ENCODE measurements at places on chromosomes 16 and 17.

DNA sequence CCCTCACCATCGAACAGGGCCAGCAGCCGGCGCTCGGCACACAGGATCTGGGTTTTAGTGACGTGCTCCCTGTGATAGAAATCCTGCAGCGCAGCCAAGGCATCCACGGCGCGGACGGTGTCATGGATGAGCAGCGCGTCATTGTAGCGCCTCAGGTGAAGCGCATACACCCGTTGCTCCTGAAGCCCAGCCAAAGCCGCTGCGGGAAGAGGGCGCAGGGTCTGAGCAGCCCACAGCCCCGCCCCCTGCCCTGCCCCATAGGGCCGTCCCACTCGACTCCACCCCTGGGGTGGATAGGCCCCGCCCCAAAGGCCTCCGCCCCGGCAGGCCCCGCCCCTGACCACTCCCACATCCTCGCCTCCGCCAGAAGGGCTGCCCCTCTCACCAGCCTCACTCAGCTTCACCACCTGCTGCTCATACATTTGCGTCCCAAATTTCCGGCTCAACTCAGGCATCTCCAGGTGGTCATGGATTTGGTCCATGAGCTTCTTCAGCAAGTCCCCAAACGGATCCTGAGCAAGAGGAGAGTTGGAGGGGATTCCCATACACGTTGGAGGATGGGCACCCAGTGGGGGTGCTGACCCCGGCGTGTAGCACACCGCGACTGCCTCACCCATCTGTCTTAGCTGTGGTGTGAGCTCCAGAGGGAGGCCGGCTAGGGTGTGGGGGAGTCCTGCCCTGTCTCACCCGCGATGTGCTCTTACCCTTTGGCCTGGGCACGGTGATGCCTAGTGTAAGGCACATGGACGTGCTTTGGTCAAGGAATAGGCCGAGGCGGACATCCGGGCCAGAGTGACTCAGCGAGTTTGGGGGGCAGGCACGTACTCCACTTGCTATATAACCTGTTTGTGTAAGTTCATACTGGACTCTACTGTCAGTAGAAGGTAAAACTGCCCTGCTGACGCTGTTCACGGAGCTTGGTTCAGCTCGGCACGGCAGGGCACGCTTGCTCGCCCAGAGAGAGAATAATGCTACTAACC is 4.6 kb downstream of the DHX58 start:
- peaks cover 2% of the 10 kb centered on the region for H3K27me3 ChIP-seq
- H3K4me3 ChIP-seq: peak overlapping the region; percentile 27
- peaks cover 10% of the 10 kb centered on the region for H3K36me3 ChIP-seq
- peaks cover 24% of the 10 kb centered on the region for H3K4me1 ChIP-seq
- no peak overlapping the region for H3K27ac ChIP-seq

GRCh38 chr16:54630284-54630967 is 300.2 kb upstream of the IRX5 start:
- H3K4me3 ChIP-seq: no peak overlapping the region
- no peak for DNase-seq
- H3K27me3 ChIP-seq: no peaks in the 10 kb centered on the region
- H3K36me3 ChIP-seq: no peaks in the 10 kb centered on the region
- no peak overlapping the region for H3K27ac ChIP-seq

DNA sequence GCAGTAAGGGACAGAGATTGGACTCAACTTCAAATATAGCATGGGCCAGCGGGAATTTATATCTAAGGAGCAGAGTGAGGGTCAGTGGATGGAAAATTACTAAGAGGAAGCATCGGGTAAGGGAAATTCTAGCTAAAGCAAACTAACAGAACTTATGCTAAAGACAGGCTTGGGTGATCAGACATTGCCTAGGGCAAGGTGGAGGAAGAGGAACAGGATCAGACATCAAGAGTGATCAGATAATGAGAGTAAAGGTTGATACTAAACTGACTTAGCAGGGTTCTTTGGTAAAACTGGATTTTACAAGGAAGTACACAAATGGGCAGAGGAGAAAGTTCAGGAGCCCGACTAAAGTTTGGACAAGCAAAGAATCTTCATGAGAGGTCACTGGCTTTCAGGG is 86.3 kb upstream of the TOM1L1 start:
- H3K27me3 ChIP-seq: no peaks in the 10 kb centered on the region
- no peaks in the 10 kb centered on the region for H3K4me1 ChIP-seq
- no peak overlapping the region for H3K27ac ChIP-seq
- no peak overlapping the region for H3K4me3 ChIP-seq

DNA sequence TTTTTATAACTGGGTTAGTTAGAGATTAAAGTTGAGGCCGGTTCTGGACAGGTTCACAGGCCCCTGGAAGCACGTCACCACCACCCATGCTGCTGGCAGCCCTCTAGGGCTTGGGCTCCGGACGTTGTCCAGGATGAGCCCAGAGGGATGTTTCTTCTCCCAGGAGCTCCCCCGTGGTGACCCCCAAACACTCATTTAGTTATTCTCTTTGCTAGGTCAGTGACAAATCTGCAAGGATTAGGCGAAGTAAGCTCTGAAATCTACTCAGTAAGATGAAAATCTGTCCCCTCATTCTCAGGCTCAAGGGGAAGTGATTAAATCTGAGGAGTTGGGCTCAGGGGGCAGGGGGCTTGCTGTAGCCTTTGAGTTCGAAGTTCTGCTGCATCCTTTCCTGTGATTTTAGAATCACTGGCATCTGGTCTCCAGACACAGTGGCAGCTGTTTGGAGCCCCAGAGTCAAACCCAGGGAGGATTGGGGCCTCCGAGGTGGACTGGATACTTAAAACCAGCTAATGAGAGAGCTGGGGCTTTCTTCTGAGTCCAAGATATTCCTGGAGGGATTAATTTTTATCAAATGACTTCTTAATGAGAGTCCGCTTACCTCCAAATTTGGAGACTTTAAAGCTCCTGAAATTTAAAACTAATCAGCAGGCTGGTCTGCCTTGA is 49.2 kb upstream of the HS3ST2 start:
- H3K27ac ChIP-seq: peak overlapping the region; percentile 52
- no peaks in the 10 kb centered on the region for H3K27me3 ChIP-seq
- peaks cover 16% of the 10 kb centered on the region for H3K4me1 ChIP-seq
- H3K4me3 ChIP-seq: no peak overlapping the region
- DNase-seq: peak; percentile 52

GRCh38 chr17:67519801-67520251 is 142.7 kb downstream of the PITPNC1 start:
- peak; percentile 23 for DNase-seq
- peak overlapping the region; percentile 2 for H3K27ac ChIP-seq
- no peaks in the 10 kb centered on the region for H3K36me3 ChIP-seq
- no peak overlapping the region for H3K4me3 ChIP-seq
- H3K27me3 ChIP-seq: no peaks in the 10 kb centered on the region
- H3K4me1 ChIP-seq: peaks cover 15% of the 10 kb centered on the region

DNA sequence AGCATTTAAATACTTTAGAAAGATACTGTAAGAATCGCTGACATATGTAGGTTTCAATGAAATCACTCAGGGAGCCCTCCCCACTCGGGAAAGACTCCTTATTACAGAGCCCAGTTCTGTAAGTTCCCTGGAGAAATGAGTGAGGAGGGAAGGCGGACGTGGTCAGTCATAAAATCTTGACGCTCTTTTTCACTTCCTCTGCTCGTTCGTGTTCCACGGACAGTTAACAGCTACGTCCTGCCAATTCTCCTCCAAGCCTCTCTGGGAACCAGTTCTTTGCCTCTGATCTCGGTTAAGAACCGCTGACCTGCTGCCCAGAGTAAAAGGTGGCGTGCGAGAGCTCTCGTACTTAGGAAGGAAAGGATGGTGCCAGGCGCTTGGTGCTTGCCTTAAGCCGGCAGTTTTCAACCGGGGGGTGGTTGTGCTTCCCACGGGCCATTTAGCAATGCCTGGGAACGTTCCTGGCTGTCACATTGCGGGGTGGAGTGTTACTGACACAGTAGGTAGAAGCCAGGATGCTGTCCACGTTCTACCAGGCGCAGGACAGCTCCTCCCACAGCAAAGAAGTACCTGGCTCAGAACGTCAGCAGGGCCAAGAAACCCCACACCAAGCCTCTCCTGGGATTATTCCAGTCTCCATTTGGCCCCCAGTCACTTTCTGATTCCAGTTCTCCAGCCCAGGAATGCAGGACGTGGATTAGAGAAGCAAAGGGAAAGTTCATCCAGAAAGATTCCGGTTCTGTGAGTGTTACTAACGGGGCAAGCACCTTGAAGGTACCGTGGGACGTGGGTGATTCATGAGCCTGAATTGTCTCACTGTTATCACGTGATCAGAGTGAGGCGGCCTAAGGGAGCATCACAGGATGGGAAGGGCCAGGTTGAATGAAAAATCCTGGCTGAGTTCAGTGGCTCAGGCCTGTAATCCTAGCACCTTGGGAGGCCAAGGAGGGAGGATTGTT is 87.7 kb downstream of the MRM3 start:
- no peak overlapping the region for H3K4me3 ChIP-seq
- peaks cover 15% of the 10 kb centered on the region for H3K4me1 ChIP-seq
- H3K27me3 ChIP-seq: no peaks in the 10 kb centered on the region

DNA sequence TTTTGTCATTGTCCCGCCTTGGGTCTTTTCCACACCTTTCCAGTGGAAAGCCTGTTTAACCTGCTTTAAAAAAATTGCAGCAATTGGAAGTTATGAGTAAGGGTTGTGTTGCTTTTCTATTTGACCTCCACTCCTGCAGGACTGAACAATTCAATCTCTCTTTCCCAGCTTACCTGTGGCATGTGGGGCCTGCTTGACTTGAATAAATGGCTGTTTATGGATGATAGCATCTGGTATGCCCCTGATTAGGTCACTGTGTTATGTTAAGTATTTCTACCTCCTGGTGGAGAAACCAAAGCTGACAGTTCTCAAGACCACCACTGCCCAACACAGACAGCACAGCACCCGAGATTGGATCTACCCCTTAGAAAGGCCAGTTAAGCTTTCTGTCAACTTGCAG is 64.8 kb upstream of the NOG start:
- H3K4me1 ChIP-seq: no peaks in the 10 kb centered on the region
- H3K27ac ChIP-seq: no peak overlapping the region
- H3K27me3 ChIP-seq: no peaks in the 10 kb centered on the region
- no peaks in the 10 kb centered on the region for H3K36me3 ChIP-seq
- no peak for DNase-seq
- no peak overlapping the region for H3K4me3 ChIP-seq

GRCh38 chr16:29809850-29810698 is 1.9 kb upstream of the PRRT2 start:
- H3K27ac ChIP-seq: peak overlapping the region; percentile 99
- DNase-seq: no peak
- no peak overlapping the region for H3K4me3 ChIP-seq
- H3K36me3 ChIP-seq: peaks cover 61% of the 10 kb centered on the region
- no peaks in the 10 kb centered on the region for H3K27me3 ChIP-seq

DNA sequence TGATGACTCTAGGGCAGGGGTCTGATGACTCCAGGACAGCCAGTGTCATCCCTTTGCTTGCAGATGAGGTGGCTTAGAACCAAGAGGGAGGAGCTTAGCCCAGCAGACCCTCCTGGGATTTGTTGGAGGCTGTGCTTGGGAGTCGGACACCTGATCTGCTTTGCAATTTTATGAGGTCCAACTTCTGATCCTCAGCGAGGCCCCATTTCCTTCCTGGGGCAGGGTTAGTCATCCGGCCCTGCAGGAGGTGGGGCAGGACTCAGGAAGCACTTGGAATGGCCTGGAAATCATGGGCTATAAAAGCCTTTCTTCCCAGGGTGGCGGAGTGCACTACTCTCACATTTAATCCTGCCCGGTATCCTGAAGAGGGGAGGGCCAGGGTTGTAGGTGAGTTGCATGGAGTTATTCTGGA is 168.5 kb downstream of the MSI2 start:
- peaks cover 9% of the 10 kb centered on the region for H3K36me3 ChIP-seq
- no peaks in the 10 kb centered on the region for H3K27me3 ChIP-seq
- H3K4me1 ChIP-seq: peaks cover 21% of the 10 kb centered on the region
- no peak overlapping the region for H3K27ac ChIP-seq
- no peak overlapping the region for H3K4me3 ChIP-seq

DNA sequence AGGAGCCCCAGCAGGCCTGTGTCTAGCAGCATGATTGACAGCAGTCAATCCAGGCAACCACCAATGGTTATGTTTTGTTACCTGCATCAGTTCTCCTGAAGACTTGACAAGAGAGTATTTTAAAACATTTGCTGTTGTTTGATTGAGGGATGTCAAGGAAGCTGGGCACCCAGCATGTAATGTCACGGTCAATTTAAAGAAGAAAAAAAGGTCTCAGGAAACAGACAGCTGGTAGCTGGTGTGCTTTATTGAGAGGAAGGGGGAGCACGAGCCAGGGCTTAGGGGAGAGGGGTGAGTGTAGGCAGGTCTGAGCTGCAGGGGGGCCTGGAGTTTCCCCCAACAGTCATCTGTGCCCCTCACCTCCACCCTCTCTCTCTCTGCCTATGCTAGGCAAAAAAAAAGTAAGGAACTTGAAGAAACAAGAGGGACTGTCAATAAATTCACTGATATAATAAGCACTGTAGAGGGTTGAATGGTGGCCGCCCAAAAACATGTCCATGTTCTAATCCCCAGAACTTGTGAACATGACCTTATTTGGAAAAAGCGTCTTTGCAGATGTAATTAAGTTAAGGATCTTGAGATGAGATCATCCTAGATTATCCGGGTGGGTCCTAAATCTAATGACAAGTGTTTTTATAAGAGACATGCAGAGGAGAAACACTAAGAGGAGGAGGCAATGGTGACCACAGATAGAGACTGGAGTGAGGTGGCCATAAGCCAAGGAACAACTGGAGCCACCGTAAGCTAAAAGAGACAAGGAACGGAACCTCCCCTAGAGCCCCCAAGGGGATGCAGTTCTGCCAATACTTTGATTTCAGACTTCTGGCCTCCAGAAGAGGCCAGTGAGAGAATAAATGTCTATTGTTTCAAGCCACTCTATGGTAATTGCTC is 14.5 kb downstream of the TSPOAP1 start:
- H3K27ac ChIP-seq: no peak overlapping the region
- H3K27me3 ChIP-seq: no peaks in the 10 kb centered on the region
- H3K4me1 ChIP-seq: no peaks in the 10 kb centered on the region
- DNase-seq: no peak
- no peak overlapping the region for H3K4me3 ChIP-seq
- H3K36me3 ChIP-seq: peaks cover 79% of the 10 kb centered on the region

GRCh38 chr16:84583995-84584394 is 33.9 kb downstream of the COTL1 start:
- H3K4me3 ChIP-seq: no peak overlapping the region
- H3K27ac ChIP-seq: peak overlapping the region; percentile 40
- H3K27me3 ChIP-seq: no peaks in the 10 kb centered on the region
- DNase-seq: no peak
- peaks cover 63% of the 10 kb centered on the region for H3K4me1 ChIP-seq

DNA sequence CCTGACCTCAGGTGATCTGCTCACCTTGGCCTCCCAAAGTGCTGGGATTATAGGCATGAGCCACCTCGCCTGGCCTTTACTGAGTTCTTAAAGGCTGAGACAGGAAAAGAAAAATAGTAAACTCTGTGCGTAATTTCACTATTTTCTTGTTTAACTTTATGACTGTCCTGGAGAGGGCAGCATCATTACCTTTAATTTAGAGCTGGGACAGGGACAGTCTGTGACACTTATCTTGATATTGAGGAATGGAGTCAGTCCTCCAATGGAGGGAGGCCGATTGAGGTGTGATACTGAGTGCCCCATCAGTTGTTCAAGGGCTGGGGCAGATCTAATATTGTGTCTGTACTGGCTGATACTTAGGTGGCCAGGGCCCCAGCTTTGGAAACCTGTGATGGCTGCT is 21.5 kb upstream of the SPN start:
- no peak for DNase-seq
- no peak overlapping the region for H3K27ac ChIP-seq
- no peaks in the 10 kb centered on the region for H3K36me3 ChIP-seq
- H3K27me3 ChIP-seq: no peaks in the 10 kb centered on the region
- no peaks in the 10 kb centered on the region for H3K4me1 ChIP-seq

- peaks cover 37% of the 10 kb centered on the region for H3K4me1 ChIP-seq
- H3K27ac ChIP-seq: no peak overlapping the region
- H3K4me3 ChIP-seq: no peak overlapping the region
- DNase-seq: no peak
- H3K27me3 ChIP-seq: peaks cover under 1% of the 10 kb centered on the region
- peaks cover 49% of the 10 kb centered on the region for H3K36me3 ChIP-seq
Observed at GRCh38 chr17:78122216-78122930, 6.2 kb downstream of the TMC6 start.
